ENCODE measurements at places on chromosomes 4 and X.

DNA sequence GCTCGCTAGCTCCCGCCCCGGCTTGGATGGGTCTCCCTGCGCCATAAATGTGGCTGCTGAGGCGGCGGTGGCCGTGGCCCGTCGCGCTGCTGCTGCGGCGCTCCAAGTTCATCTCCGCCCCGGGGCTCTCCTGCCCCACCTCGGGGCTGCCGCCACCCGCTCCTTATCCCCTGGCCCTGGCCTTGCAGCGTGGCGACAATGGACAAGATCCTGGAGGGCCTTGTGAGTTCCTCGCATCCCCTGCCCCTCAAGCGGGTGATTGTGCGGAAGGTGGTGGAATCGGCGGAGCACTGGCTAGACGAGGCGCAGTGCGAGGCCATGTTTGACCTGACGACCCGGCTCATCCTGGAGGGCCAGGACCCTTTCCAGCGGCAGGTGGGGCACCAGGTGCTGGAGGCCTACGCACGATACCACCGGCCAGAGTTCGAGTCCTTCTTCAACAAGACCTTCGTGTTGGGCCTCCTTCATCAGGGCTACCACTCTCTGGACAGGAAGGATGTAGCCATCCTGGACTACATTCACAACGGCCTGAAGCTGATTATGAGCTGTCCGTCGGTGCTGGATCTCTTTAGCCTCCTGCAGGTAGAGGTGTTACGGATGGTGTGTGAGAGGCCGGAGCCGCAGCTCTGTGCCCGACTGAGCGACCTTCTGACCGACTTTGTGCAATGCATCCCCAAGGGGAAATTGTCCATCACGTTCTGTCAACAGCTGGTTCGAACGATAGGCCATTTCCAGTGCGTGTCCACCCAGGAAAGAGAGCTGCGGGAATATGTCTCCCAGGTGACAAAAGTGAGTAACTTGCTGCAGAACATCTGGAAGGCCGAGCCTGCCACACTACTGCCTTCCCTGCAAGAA, 763 bp downstream of the USP38 start:
- peak; percentile 11 for DNase-seq

GRCh38 chr4:18684932-18685331, 663.4 kb upstream of the LCORL start:
- no peak for DNase-seq

- no peak for DNase-seq
Measured at GRCh38 chr4:76511947-76512346, 76.9 kb downstream of the SHROOM3 start.

GRCh38 chrX:6199486-6199885, 29.2 kb downstream of the NLGN4X start:
- DNase-seq, result no peak

Measured in mucosa of gallbladder (tissue), 1 donor.